ENCODE measurements at places on chromosomes 6 and 20.

- DNase-seq, result no peak
Observed at GRCh38 chr6:127992144-127992543, 91.3 kb upstream of the THEMIS start.

GRCh38 chr6:95530176-95530819 is 47.0 kb upstream of the MANEA start:
- DNase-seq, result no peak

DNA sequence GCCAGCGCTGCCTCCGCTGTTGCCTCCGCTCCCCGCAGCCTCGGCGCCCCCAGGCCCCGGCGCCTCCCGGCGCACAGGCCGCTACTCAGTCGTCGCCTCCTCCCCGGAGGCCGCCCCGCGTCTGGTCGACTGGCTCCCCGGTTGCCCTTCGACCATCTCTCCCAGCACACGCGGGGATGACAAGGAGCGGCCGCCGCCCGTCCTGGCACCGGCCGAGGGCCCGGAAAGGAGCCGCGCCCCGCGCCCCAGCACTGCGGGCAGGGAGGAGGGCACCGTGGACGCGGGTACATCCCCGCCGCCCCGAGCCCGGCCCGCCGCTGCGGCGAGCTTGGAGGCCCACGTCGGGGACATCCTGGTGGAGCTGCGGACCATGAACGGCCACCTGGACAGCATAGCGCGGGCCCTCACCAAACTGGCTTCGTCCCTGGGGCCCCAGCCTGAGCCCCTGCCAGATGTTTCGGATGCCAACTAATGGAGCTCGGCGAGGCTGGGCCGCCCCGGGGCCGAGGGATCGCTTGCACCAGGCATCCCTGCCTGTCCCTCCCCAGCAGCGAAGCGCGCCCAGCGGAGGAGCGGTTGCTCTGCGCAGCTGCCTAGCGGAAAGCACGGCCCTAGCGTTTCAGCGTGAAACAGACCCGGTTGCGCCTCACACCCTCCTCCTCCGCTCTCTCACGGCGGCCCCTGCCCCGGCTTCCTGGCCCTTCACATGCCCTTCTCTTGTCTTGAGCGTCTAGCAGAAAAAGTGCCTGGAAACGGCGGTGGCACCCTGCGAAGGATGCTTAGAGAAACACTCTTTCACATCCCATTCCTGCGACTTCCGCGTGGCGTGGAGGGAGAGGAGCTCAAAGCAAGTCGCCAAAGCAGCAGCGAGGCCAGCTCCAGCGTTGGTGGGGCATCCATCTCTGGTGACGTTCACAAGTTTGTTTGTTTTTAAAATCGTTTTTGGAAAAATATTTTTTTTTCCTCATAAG is 285.8 kb upstream of the SUPT3H start:
- DNase-seq, result peak; percentile 76

DNA sequence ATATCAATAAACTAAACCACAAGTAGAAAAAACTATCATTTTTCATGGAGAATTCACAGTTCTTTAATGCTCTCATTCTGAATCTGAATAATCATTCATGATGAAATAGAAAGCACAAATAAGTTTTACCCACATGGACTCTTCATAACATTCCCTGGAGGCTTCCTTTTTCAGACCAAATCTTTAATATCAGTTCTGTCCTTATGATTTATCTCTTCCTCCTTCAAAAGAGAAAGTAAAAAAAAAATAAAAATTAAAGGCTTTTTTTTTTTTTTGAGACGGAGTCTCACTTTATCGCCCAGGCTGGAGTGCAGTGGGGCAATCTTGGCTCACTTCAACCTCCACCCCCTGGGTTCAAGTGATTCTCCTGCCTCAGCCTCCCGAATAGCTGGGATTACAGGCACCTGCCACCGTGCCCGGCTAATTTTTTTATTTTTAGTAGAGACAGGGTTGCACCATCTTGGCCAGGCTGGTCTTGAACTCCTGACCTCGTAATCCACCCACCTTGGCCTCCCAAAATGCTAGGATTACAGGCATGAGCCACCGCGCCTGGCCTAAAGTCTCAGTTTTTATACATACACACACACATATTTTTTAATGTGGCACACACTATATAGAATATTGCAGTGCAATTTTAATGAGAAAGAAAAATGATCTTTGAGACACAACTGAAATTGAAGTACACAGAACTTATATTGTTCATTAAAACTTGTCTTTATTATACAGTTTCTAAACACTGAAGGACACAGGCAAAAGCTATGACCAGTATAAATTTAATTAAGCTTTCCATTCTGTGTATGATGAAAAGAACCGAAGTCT is 31.9 kb upstream of the ZNF217 start:
- no peak for DNase-seq

DNA sequence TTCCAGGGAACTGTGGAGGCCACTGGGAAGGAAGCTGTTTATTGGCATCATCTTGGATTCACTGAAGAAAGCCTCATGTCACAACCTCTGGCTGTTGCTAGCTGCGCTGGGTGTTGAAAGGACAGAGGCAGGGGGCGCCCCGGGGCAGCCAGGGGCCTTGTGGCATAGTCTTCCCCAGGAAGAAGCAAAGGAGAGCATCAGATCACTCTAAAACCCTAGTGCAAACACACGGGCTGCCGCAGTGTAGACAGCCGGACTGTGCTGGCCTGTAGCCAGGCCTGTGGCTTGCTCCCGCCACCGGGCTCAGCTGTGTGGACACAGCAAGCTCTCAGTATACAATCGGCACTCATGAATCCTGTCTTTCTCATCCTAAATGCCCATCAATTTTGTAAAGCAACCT is 23.8 kb upstream of the SMOC2 start:
- no peak for DNase-seq

GRCh38 chr6:165644586-165645266 is 18.3 kb downstream of the PDE10A start:
- no peak for DNase-seq

GRCh38 chr6:33430334-33430733 is 10.5 kb downstream of the SYNGAP1 start:
- DNase-seq, result no peak

GRCh38 chr20:56454754-56455153 is 13.7 kb upstream of the RTF2 start:
- DNase-seq, result no peak

- DNase-seq, result no peak
Observed at GRCh38 chr20:56395166-56395565, 2.7 kb downstream of the CSTF1 start.

- no peak for DNase-seq
Observed at GRCh38 chr20:41161886-41162285, 24.5 kb downstream of the PLCG1 start.

GRCh38 chr20:8389381-8390036 is 257.4 kb downstream of the PLCB1 start:
- DNase-seq, result no peak

GRCh38 chr6:54877713-54878317 is 31.2 kb downstream of the FAM83B start:
- no peak for DNase-seq

DNA sequence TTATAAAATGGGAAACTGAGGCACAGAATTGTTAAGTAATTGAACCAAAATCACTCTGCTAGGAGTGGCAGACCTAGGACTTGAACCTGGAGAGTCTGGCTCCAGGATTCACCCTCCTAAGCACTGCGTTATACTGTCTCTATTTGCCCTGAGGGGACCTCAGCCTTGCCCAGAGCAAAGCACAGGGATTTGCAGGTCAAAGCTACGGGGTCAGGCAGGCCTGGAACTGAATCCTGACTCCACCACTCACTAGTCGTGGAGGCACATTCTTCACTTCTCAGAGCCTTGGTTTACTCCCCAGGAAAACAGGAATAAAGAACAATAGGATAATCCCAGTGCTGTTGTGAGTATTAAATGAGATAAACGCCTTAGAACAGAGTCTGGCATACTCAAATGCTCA is 19.4 kb downstream of the KCNK15 start:
- DNase-seq, result no peak

- no peak for DNase-seq
Observed at GRCh38 chr6:24441599-24441904, 38.8 kb downstream of the MRS2 start.

GRCh38 chr6:157024745-157025144 is 247.6 kb downstream of the ARID1B start:
- DNase-seq, result no peak

- no peak for DNase-seq
Observed at GRCh38 chr6:73058736-73059135, 166.6 kb downstream of the KHDC1L start.

DNA sequence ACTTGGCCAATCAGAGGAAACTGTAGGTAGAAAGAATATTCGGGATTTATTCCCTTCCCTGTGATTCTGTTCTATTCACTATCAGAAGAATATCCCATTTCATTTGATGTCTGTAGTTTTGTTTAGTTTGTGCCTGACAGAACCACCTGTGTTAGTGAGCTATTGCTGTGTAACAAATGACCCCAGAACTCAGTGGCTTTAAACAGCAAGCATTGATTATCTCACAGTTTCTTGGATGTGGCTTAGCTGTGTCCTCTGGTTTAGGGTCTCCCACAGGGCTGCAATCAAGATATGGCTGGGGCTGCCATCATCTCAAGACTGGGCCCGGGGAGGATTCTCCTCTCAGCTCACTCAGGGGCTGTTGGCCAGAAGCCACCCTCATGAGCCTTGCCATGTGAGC is 143.7 kb downstream of the ZDHHC14 start:
- DNase-seq, result no peak

DNA sequence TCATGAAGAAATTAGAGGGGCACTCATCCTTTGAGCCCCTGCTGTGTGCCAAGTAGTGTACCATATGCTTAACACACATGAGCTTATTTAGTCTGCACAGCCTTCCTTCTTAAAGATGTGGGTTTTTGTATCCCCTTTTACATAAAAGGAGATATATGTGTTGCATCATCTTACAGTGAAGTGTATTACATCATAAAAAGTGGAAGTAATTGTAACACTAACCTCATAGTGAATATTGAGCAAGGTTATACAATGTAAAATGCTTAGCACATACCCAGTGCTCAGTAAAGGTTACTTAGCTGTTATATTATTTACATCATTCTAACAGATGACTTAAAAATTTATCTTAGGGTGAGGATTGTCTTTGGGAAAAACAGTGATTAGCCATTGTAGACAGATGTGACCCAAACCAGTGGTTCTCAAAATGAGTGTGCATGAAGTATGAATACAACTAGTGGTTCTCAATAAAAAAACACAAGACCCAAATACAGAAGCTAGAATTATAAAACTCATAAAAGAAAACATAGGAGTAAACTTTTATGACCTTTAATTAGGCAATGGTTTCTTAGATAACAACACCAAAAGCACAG is 3.8 kb upstream of the PIGU start:
- no peak for DNase-seq

- DNase-seq, result no peak
Observed at GRCh38 chr6:169659820-169660610, 41.8 kb downstream of the WDR27 start.

- DNase-seq, result peak; percentile 39
Observed at GRCh38 chr6:35139924-35140638, 1.1 kb downstream of the TCP11 start.

- DNase-seq, result no peak
Observed at GRCh38 chr6:11766589-11767450, 11.8 kb downstream of the ADTRP start.

DNA sequence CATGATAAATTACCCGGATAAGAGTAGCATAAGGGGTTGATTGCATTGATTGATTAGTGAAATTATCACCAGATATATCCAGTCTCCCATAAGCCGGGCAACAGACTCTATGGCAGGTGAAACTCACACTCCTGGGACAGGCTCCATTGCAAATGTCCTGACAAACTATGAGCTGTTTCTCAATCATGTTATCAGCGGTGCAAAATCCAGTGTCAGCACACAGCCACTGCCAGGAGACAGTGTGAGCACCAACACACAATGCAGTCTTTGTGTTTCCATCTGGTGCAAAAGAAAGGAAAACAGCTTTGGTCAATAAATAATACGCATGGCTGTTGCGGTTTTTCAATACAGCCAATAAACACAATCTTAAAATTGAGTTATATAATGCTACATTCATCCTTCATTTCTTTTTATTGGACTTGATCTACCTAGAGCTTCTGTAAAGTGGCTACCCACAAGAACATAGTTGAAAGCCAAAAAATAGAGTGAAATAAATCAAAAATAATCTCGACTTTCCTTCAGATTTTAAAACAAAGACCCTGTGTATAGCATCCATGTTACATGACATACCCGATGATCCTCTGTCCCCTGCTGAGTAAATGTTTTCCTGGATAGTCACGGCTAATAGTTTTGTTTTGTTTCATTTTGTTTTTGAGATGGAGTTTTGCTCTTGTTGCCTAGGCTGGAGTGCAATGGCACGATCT is 64.3 kb upstream of the AFDN start:
- DNase-seq, result no peak

DNA sequence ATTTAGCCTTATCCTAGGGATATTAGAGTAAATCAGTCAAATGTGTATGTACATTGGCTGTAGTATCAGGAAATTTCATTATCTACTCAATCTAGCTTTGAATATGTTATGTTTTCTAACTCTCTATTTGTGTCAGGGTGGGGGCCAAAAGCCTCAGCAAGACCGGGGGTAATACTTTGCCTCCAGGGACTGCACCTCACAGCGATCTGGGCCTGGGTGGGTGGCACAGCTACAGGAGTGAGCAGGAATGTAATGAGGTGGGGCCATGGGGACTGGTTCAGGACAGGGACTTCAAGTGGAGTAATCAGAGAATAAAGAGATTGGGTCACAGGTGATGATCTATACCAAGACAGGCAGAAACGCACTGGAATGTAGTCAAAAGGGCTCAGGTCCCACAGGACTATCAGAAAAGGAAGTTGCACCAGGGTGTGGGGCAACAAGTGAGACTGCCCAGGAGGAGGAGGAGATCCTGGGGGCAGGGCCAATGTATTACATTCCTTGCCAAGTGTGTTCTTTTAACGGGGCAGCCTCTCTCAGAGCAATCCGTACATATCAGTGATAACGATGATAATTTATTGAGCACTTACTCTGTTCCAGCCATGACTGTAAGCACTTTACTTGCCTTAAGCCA is 54.0 kb downstream of the PIGU start:
- no peak for DNase-seq

- no peak for DNase-seq
Observed at GRCh38 chr6:133956416-133957049, 3.5 kb downstream of the TBPL1 start.

GRCh38 chr6:47034926-47035325 is 7.2 kb downstream of the ADGRF1 start:
- no peak for DNase-seq

GRCh38 chr20:47688385-47689381 is 96.6 kb downstream of the SULF2 start:
- DNase-seq, result peak; percentile 54

GRCh38 chr6:35561113-35561512 is 48.4 kb upstream of the TULP1 start:
- DNase-seq, result no peak

DNA sequence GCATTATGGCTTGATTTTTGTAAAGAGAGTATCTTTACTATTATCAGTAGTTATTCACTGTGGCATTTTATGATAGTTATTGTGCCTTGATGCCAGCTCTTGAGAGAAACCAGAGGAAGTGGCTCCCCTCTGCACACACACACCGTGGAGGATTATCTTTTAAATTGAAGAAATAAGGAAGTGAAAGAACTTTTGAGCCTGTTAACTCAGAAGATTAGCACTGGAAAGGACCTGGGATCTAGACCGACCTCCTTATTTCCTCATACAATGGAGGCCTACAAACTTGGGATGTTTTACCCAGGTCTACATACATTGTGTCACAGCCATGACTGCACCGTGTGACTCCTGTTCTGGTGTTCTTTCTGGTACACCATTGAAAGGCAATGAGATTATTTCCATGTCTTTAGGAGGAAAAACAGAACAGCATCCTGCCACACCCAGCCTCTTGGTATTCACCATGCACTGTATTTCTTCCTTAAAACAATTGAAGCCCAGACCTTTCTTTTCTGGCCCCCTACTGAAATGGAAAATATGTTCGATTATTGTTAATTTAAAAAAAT is 40.6 kb downstream of the HECA start:
- DNase-seq, result no peak

GRCh38 chr6:40937491-40937890 is 101.5 kb downstream of the UNC5CL start:
- DNase-seq, result no peak

Measured in WTC11 (cell line).